ENCODE measurements at places on chromosomes 6 and 20.

- DNase-seq, result no peak
These were observed 25.5 kb upstream of the CST1 start for GRCh38 chr20:23776067-23776771.

DNA sequence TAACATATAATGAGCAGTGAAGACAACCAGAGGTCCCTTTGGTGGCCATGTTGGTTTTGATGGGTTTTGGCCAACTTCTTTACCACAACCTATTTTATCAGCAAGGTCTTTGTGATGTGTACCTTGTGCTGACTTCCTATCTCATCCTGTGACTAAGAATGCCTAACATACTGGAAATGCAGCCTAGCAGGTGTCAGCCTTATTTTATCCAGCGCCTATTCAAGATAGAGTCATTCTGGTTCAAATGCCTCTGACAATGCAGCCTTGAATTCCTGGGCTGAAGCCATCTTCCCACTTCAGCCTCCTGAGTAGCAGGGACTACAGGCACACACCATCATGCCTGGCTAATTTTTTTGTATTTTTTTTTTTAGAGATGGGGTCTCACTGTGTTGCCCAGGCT lies 7.8 kb upstream of the TRIM38 start:
- no peak for DNase-seq

- no peak for DNase-seq
These were observed 9.4 kb downstream of the CEP162 start for GRCh38 chr6:84218091-84218490.

- no peak for DNase-seq
These were observed 21.8 kb upstream of the NAA20 start for GRCh38 chr20:19995220-19995863.

DNA sequence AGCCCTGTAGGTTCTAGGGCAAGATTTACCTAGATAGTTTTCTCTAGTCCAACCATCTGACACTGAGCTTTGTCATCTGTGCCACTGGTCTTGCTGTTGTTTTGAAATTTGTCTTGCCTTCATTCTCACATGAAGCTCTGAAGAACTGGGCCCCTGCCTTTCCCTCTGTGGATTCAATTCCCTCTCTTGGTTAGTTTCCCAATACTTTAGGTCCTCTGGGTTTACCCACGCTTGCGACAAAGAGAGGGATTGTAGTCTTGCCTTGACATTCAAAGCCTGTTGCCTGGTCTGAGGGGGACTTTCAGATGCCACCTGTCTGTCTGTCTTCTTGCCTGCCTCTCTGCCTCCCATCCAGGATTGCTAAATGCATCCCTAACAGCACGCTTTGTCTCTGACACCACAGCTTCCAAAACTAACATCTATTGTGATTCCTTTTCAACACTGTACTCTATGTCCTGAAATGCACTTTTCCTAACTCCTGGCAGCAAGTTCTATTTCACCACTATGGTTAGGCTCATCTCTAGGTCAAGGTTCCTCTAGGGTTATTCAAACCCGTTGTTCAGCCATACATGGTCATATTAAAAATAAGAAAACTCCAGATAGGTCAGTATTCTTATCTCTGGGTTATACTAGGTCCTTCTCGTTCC lies 25.5 kb upstream of the MANEA start:
- DNase-seq, result no peak

GRCh38 chr20:51680067-51680749 lies 88.0 kb downstream of the ATP9A start:
- no peak for DNase-seq

DNA sequence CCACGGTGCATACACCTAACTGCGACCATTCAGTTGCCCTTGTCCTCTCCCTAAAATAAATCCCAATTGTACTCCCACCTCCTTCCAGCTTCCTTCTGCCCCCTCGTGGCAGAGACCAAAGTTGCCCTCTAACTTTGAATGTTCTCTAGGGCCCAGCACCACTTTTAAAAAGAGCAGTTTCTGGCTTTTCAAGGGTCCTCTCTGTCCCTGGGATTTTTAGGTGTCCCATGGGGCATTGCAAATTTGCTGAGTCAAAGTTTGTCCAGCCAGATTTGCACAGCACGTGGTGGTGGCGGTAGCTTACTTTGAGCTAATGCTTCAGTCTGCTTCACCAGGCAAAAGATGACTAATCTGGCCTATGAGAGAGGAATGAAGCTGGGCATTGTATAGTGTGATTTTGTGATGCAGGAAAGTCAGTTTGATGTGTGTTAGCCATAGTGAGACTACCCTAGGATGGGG lies 100.2 kb downstream of the PERP start:
- DNase-seq, result no peak

GRCh38 chr20:51416532-51417249 lies 125.8 kb downstream of the NFATC2 start:
- DNase-seq, result no peak

DNA sequence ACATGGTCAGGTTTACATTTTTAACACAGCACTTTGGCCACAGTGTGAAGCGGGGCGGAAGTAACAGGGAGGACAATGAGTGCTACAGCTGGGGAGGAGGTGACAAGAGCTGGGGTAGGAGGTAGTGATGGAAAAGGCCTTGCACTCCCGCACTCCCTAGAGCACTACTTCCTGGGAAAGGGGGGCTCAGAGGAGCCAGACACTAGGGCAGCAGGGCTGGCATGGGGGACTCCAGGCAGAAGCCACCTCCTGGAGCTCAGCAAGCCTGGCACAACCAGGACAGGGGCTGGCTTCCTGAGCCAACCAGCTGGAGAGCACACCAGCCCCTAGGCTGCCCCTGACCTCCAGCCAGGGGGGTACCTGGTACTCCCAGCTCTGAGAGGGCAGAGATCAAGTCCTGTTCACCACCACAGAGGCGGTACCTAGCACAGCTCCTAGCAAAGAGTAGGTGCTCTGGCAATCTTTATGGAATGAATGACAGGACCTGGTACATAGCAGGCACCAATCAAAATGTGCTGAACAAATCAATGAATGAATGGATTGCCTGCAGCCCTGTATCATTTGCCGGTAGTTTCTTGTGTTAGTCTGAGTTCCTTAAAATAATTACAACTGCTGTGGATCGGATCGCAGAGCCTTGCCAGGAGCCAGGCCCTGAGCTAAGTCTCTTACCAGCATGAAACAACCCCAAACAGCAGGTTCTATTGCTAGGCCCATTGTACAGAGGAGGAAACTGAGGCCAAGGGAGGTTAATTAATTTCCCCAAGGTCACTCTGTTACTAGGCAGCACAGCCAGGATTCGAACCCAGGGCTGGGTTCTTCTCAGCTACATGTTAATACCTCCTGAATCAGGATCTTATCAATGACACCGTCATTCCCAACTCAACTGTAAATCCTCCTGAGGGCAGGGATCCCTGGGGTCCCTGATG lies 15.5 kb downstream of the NOL4L start:
- DNase-seq, result no peak

DNA sequence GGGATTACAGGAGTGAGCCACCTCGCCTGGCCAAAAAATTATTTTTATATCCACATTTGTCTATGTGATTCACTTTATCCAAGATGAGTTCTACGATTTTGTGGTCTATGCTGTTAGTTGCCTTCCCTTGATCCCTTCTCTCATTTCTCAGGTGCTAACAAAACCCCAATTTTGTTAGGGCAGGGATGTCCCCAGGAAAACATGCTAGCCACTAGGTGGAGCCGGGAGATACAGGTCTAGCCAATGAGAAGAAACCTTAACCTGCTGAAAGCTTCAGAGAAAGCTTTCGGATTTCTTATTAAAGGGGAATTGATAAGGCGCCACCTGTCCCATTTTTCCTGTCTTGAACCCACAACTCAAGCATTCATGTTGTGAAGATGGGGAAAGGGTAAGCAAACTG lies 167.4 kb upstream of the OLIG3 start:
- DNase-seq, result peak; percentile 42

- no peak for DNase-seq
These were observed 48.7 kb downstream of the RIN2 start for GRCh38 chr20:19806806-19807190.

DNA sequence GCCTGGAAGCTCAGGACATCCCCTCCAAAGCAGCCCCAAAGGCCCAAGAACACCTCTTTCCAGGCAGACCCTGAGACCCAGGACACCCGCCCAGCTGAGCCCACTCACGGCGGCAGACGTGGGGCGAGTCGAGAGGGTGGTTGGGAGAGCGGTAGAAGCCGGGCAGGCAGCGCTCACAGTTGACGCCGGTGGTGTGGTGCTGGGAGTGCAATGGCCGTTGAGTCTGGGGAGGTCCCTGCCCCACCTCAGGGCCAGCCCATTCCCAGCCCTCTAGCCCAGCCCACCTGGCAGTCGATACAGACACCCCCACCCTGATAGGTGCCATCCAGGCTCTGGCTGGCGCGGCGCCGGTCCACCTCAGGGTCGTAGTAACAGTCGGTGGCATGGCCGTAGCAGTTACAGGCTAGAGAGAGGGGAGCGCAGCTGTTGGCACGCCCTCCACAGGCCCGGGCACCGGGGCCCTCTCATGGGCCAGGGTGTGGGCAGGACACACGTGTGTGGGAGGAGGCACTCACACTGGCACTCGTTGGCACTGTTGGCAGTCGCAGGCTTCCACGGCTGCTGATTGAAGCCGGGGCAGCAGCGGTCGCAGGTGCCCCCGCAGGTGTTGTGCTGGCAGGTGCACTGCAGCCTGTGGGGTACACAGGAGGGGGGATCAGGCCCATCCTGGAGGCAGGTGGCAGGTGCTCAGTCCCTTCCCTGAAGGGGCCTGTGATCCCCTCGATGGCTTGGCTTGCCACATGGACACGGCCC lies 20.5 kb downstream of the LAMA5 start:
- no peak for DNase-seq

DNA sequence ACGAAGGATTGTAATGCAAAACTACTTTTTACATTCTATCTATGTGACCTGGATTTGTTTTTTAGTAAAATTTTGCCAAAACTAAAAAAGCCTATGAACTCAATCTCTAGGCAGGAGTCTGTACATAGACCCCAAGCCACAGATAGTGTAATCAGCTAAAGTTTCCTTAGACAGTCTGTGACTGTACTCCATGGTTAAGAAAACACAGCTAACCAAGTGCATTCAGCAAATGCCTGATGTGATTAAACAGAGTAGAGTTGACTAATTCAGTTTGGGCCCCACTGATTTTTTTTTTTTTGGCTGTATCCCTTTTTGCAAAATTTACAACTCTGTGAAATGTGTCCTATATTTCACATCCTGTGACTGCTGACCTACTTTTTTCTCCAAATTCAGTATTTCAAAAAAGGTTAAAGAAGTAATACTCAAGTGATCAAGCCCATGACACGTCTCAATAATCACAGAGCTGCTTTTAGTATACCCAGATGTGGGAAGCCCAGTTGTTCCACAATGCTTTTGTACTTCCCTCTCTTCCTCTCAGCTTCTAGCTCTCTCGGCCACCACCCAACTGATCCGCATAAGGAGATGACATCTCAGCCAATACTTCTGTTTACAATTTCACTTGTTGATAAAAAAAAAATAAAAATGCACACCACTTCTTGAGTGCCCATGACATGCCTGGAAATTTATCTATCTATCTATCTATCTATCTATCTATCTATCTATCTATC lies 108.8 kb upstream of the TBX18 start:
- no peak for DNase-seq

GRCh38 chr6:106626485-106626884 lies 2.8 kb downstream of the RTN4IP1 start:
- DNase-seq, result no peak

- no peak for DNase-seq
These were observed 78.1 kb downstream of the FIG4 start for GRCh38 chr6:109769213-109769612.

DNA sequence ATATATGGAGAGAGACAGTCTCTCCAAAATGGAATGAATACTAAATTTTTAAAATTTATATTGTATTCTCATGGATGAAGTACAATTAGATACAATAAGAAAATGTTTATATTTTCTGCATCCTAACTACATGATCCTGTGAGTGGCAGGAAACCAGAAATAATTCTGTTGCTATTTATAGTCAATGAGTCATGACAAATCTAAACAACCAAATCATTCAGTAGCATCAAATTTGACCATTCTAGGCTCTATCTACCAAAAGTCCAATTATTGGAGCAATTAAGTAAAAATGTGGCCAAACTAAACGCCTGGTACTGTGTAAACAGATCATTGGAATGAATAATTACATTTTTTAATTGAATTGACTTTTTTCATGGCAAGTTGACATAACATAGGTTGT lies 959.8 kb downstream of the EPHA7 start:
- no peak for DNase-seq

GRCh38 chr20:38890497-38890818 lies 35.8 kb upstream of the FAM83D start:
- DNase-seq, result no peak

- no peak for DNase-seq
These were observed 9.4 kb upstream of the ANGPT4 start for GRCh38 chr20:925516-925915.

- no peak for DNase-seq
These were observed 32.3 kb downstream of the ELOVL2 start for GRCh38 chr6:11011787-11012234.

GRCh38 chr20:34061695-34062094 lies 50.3 kb downstream of the EIF2S2 start:
- no peak for DNase-seq

DNA sequence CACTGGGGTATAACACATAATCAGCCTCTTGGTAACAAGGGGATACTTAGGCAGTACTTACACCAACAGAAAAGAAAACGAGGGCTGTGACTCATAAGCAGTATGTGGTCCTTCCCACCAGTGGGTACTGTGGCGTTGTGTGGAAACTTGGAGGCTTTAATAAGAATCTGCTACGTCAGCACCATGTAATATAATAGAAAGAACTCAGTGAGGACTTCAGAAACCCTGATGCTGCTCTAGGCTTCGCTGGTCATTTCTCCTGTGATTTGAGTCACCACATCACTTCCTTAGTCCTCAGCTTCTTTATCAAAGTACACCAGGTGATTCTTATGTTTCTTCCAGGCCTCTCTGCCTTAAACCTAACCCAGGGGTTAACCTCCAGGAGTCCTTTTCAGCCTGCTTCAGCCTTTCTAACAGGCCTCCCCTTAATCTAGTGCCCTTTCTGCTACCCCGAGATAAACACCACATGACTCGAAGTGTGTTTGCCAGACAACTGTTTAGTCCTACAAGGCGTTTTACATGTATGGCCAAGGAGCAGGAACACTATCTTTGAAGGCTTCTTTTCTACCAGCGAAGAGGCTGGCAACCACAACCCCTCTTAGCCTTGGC lies 68.5 kb downstream of the FYN start:
- DNase-seq, result peak; percentile 61

Measured in stimulated activated CD8-positive, alpha-beta memory T cell treated with anti-CD3 and anti-CD28 coated beads, Interleukin-12 subunit alpha, Interleukin-12 subunit beta, amount 100 ng/mL, for 1 hour (primary cell).